Uterus (tissue), 4 donors: ENCODE measurements at places on chromosomes 13 and 19. TPM values are rescaled to one million over a fixed set of nuclear protein-coding genes. Genes with fewer than 3 reads are reported as not detected.

DNA sequence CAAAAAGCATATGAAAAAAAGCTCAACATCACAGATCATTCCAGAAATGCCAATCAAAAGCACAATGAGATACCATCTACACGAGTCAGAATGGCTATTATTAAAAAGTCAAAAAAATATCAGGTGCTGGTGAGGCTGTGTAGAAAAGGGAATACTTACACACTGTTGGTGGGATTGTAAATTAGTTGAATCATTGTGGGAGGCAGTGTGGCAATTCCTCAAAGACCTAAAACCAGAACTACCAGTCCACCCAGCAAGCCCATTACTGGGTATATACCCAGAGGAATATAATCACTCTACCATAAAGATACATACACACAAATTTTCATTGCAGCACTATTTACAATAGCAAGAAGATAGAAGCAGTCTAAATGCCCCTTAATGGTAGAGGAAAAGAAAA, 529.9 kb downstream of the SLITRK1 start:
- H3K4me3 ChIP-seq = no peak overlapping the region
- DNase-seq = no peak
- no peaks in the 10 kb centered on the region for H3K27me3 ChIP-seq
- no peaks in the 10 kb centered on the region for H3K36me3 ChIP-seq
- H3K4me1 ChIP-seq = no peaks in the 10 kb centered on the region

GRCh38 chr13:27038323-27038722, 133.3 kb downstream of the USP12 start:
- no peaks in the 10 kb centered on the region for H3K4me1 ChIP-seq
- H3K27me3 ChIP-seq = no peaks in the 10 kb centered on the region
- no peak overlapping the region for H3K4me3 ChIP-seq

Gene PRX
- 3.5 TPM for total RNA-seq

Gene RHPN2
- total RNA-seq = 3.2 TPM

- no peaks in the 10 kb centered on the region for H3K36me3 ChIP-seq
- no peak overlapping the region for H3K27ac ChIP-seq
- no peak for DNase-seq
- no peak overlapping the region for H3K4me3 ChIP-seq
Measured at GRCh38 chr13:93029536-93029935, 197.1 kb upstream of the GPC6 start.

DNA sequence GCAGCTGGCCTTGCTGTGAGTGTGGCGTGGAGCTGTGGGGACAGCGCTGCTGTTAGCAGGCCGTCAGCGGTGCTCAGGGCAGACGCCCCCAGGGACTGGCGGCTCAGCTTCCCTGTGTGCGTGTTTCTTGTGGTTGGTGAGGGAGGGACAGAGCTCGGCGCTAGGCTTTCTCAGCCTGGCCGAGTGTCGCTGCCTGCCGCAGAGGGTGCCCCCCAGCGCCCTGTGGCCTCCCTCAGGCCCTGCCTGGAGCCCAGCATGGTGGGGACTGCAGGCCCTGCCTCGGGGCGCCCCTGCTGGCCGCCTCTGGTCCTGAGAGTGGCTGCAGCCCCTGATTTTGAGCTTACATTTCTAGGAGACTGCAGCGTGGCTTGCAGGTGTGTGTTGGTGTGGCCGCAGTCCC, 35.5 kb downstream of the DOT1L start:
- H3K36me3 ChIP-seq = no peaks in the 10 kb centered on the region
- no peak overlapping the region for H3K27ac ChIP-seq
- no peak overlapping the region for H3K4me3 ChIP-seq
- H3K27me3 ChIP-seq = no peaks in the 10 kb centered on the region

Gene RNF17
- total RNA-seq = not detected

GRCh38 chr13:26707122-26708006, 53.2 kb downstream of the GPR12 start:
- no peak for DNase-seq
- H3K4me3 ChIP-seq = no peak overlapping the region
- H3K4me1 ChIP-seq = no peaks in the 10 kb centered on the region
- H3K27ac ChIP-seq = no peak overlapping the region
- H3K36me3 ChIP-seq = no peaks in the 10 kb centered on the region

Gene CNN2
- total RNA-seq = 14.3 TPM
